Activated T-helper 1 cell treated with anti-CD3 and anti-CD28 coated beads, Interleukin-12 subunit alpha, Interleukin-12 subunit beta, Interleukin-2, Interleukin-4 antibody, amounts not matched to agents 30 ng/mL and 10 ng/mL and 1 ng/mL, durations not matched to agents 14 hours and 24 hours and 36 hours (primary cell): ENCODE measurements at places on chromosomes 5 and 9. TPM values are rescaled to one million over a fixed set of nuclear protein-coding genes. Genes with fewer than 3 reads are reported as not detected.

STPG3 gene
- total RNA-seq = 1.2 and 1.8 TPM in 2 replicates

PFN3 gene
- not detected in 2 replicates for total RNA-seq

VCAN gene
- total RNA-seq = 0.05 TPM in 2 replicates

DAB2IP gene
- 0.05 TPM in 1 of 2 replicates, not detected in the other for total RNA-seq

DNA sequence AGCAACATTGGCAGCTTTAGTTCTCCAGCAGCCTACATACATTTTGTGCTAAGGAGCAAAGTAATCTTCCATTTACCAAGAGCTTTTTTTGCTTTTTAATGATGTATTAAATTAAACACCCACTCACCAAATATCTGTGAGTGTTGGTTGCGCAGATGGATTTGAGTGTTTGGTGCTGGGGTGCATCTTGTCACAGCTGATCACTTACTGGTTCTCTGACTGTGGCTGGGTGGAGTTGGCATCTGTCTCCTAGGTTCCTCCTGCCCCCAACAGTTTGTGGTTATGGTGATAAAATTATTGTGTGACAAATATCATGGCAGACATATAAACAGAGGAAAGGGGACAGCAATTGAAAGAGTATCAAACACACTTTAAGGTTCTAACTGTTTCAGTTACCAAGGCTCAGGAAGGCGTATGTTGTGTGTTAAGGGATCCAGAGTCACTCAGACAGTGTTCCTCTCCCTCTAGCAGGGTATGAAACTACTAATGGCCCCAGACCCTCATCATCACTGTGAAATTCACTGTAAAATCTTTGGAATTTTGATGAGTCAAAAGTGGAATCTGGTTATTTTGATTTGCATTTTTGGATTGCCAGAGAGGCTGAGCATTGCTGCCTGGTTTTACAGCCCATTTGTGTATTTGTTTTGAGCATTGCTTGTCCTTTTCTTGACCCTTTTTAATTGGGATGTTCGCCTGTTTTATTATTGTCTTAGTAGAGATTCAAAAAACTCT, 81.7 kb downstream of the PDE8B start:
- H3K27me3 ChIP-seq = peaks cover 16% of the 10 kb centered on the region
- no peak overlapping the region for H3K4me3 ChIP-seq
- no peak overlapping the region for H3K27ac ChIP-seq
- H3K4me1 ChIP-seq = no peaks in the 10 kb centered on the region

DNA sequence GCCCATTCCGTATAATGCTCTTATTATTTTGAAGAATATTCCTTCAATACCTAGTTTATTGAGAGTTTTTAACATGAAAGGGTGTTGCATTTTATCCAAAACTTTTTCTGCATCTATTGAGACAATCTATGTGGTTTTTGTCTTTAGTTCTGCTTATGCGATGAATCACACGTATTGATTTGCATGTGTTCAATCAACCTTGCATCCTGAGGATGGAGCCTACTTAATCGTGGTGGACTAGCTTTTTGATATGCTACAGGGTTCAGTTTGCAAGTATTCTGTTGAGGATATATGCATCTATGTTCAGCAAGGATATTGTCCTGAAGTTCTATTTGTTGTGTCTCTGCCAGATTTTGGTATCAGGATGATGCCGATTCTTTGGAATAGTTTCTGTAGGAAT, 1070.3 kb upstream of the CDH18 start:
- no peak overlapping the region for H3K4me3 ChIP-seq
- H3K4me1 ChIP-seq = no peaks in the 10 kb centered on the region
- no peaks in the 10 kb centered on the region for H3K27me3 ChIP-seq
- no peak overlapping the region for H3K27ac ChIP-seq
- DNase-seq = no peak

DNA sequence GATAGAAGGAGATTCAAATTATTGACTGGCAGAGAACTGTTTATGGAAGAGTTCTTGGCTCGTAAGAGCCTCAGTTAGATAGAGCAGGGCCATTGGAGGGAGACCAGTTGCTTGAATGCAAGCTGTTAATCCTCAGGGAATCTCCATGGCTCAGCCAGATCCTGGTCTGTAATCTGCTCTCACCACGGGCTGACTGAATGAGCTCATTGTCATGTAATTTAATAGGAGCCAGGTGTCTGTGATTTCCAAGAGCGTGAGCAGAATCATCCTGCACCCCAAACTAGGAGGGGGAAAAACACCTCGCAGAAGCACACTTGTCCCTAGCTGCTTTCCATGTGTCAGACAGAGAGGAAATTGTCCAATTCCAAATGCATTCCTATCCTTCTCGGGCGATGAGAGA, 19.1 kb upstream of the KCNMB1 start:
- no peaks in the 10 kb centered on the region for H3K36me3 ChIP-seq
- no peak overlapping the region for H3K4me3 ChIP-seq
- H3K27ac ChIP-seq = no peak overlapping the region
- no peaks in the 10 kb centered on the region for H3K4me1 ChIP-seq
